ENCODE measurements at places on chromosomes 12 and 14.
A peak's percentile ranks its signal among the peaks of the same experiment; 100 is the strongest.

- no peak for DNase-seq
Measured at GRCh38 chr14:21518725-21519124, 7.4 kb downstream of the SALL2 start.

DNA sequence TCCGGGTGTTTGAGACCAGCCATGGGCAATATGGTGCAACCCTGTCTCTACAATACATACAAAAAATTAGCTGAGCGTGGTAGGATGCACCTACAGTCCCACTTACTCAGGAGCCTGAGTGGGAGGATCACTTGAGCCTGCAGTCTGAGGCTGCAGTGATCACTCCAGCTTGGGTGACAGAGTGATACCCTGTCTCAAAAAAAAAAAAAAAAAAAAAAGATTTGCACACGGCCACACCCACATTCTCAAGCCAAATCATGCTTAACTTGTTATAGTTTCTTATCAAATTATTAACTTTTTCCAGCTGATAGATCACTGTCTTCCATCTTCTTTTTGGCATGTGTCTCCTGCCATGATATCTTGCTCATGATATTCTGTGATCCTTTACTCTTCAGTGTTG is 6.8 kb downstream of the DRAM1 start:
- DNase-seq, result no peak

DNA sequence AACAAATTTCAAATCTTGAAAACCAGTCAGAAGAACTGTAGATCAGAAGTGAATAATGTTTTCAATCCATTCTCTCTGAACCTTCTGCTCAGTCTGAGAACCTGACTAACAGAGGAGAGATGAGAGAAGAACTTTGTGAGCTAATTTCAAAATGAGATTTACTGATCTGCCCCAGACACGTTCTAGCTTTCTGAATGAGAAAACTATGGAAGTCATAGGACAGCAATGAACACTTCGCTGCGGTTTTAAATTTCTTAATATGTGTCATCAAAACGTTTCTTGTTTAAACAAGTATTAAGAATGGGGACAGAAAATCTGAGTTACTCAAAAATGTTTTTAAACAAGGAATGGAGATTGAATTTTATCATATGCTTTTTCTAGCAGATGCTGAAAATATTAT is 66.6 kb upstream of the FAR2 start:
- no peak for DNase-seq

DNA sequence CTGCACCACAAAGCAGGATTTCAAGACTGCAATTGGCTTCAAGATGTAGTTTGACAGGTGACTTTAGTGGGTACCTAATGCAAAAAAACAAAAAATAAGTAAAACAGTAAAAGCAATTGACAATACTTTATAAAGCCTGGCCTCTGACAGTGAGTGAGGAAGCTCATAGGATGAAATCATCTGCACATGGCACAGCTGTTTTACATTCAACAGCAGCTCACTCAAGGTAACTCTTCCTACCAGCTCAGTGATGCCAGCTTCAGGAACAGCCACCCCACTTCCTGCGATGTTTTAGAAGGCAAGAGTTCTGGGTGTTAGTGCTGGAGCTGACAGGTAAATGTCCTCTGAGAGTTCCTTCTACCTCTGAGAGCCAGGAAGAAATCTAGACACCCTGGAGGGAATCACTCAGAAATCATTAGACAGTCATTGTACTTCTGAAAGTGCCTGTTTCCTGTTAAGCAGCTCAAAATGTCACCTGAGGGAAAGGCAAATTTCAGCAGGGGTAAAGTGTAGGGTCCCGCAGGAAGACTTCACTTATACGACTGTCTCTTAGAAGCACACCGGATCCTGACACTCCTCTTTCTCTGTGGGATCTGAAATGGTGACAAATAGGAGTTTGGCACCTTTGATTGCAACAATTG is 99.9 kb downstream of the FOXN3 start:
- no peak for DNase-seq

DNA sequence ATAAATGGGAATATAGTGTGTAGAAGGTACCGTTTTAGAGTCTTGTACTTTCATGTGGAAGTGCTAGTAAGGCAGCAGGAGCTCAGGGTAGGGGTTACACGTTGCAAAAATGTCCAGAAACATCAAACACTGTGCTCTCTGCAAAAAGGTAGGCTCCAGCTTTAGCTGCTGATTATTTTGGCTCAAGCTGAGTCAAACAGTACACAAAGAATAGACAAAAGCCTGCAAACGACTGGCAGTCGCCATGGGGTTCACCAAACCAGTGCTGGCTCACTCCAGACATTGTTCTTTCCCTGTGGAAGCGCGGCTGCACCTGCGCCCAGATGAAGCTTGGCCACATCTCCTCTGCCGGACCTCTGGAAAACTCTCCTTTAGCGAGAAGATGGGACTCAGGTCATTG is 45.3 kb upstream of the NAA30 start:
- peak; percentile 33 for DNase-seq

DNA sequence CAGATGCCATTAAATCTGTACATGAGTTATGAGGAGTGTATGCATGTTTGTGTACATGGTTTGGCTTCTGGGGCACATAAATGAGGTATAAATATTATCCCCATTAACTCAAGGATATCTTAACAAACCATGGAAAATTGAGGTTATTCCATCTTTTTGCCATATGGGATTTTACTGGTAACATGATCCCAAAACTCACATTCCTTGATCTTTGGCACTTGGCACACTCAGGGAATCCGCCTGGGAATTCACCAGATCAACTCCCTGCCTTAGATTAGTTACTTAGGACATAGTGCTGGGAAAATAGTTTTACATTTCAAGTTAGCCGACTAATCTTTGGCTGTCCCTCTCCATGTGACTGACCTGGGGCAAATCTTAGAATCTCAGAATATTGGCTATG is 16.9 kb downstream of the CDKN1B start:
- no peak for DNase-seq

DNA sequence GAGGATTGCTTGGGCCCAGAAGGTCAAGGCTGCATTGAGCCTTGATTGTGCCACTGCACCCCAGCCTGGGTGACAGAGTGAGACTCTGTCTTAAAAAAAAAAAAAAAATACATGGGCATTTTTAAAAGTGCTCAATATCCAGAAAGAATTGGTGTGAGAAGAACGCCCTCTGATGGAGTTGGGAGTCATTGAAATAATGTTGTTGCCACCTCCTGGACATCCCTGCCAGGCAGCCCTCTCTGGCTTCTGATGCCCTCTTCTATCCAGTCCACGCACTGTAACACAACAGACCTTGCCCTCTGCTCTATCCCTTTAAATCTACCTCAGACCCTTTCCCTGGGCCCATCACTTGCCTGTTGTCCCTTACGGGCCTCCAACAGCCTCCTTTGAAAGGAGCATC is 4.9 kb downstream of the PTGDR start:
- DNase-seq, result no peak

DNA sequence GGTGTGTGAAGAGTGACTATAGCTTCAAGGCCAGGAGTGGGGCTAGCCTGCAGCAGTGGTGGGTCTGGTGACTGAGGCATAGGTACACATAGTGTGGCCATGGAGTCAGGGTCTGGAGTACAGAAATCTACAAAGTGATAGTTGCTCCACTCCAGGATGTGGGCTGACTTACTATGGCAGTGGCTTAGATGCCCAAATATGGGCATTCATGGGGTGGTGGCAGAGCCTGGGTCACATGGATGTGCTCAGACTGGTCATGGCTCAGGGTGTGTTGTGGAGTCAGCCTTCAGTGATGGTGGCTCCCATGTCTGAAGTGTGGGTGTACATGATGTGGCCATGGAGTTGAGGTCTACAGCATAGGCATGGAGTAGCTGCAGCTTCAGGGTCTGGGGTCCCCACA is 27.3 kb downstream of the CLEC6A start:
- no peak for DNase-seq

GRCh38 chr12:122127839-122128238 is 46.2 kb downstream of the IL31 start:
- DNase-seq, result no peak

GRCh38 chr12:91224401-91224800 is 41.8 kb upstream of the DCN start:
- no peak for DNase-seq

- DNase-seq, result no peak
Measured at GRCh38 chr12:5044420-5045295, 979 bp downstream of the KCNA5 start.

GRCh38 chr12:88633312-88633711 is 53.0 kb upstream of the KITLG start:
- no peak for DNase-seq

GRCh38 chr12:80232837-80233236 is 133.5 kb downstream of the OTOGL start:
- no peak for DNase-seq

DNA sequence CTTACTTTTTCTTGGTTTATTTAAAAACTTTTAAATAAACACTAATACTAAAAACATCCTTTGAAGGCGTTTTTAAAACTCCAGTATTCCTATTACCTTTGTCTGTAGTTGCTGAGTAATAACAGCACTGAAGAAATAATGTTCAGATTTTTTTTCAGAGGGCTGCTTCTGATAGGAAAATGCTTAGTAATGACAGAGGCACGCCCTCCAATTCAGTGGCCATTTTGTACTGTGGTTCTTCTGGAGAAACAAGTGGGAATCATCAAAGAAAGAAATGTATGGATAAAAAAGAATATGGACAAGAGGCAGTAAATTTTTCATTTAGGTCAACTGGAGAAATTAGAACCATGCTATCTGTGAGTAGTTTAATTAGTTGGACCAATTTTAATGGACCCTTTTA is 13.6 kb downstream of the VEZT start:
- no peak for DNase-seq

- no peak for DNase-seq
Measured at GRCh38 chr12:22255097-22255496, 79.4 kb downstream of the ST8SIA1 start.

DNA sequence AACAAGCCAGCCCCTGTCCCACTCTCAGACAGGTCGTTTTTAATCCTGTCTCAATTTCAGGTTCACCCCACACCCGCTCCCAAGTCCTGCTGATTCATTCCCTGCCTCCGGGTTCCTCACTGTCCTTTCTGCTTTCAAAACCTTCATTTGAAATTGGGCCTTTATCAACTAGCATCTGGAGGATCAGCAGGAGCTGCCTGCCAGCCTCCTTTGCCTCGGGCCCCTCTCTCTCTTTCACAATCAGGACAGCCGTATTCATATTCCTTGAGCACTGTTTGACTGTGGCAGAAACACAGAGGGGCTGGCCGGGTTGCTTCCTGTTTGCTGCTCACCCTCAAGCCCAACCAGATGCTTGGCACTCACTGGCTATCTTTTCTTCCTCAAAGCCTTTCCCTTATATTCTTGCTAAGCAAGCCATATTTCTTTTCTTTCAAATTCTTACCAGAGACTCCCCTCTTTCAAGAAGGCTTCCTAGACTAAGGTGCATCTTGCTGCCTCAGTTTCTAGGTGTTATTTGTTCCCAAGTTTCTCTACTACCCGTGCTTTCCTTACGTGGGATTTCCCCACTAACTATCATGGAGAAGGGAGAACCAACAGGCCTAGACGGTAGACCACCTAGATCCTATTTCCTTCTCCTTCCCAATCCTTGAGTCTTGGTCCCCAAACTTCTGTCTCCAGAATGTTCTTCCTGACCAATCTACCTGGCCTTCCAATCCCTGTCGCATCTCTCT is 3.0 kb downstream of the GALNT6 start:
- no peak for DNase-seq

GRCh38 chr12:42326541-42327226 is 717 bp downstream of the PPHLN1 start:
- peak; percentile 1 for DNase-seq

GRCh38 chr14:99287269-99287942 is 15.4 kb upstream of the BCL11B start:
- no peak for DNase-seq

DNA sequence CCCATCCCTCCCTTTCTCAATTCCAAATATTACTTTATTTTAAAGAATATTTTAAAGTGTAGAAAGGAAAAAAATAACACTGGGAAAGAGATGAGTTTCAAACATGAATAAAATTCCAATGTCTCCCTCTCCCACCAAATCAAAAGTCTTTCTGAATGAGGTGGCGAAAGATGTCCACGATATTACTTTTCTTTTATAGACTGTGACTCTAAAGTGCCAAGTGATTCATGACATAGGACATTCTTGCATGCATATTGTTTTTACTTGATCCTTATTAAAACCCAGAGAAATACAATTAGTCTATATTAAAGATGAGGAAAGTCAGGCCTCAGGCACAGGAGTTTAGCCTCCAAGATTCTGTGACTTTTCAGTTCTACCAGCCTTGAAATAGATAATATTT is 16.0 kb upstream of the LUM start:
- DNase-seq, result no peak
